Activated effector memory CD4-positive, alpha-beta T cell treated with Interleukin-2 at 50 U/mL for 16 hours (primary cell): ENCODE measurements at places on chromosomes 12 and 14.
A peak's percentile ranks its signal among the peaks of the same experiment; 100 is the strongest.

DNA sequence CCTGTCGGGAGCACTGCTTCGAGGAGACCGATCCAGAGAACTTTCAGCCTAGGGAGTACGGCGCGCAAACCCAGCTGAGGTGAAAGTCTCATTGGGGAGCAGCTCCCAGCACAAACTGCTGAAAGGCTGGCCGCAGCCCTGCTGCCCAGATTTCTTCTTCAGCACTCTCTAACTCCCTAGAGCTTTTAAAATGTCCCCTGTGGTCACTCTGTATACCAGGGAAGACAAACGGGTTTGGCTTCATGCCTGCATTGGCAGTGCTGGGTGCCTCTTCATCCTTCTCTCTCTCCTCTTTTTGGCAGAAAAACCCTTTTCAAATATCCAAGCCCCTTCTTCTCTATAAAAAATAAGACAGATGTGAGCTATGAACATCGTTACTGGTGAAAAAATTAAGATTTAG, 34.9 kb downstream of the BBS10 start:
- DNase-seq, result no peak

DNA sequence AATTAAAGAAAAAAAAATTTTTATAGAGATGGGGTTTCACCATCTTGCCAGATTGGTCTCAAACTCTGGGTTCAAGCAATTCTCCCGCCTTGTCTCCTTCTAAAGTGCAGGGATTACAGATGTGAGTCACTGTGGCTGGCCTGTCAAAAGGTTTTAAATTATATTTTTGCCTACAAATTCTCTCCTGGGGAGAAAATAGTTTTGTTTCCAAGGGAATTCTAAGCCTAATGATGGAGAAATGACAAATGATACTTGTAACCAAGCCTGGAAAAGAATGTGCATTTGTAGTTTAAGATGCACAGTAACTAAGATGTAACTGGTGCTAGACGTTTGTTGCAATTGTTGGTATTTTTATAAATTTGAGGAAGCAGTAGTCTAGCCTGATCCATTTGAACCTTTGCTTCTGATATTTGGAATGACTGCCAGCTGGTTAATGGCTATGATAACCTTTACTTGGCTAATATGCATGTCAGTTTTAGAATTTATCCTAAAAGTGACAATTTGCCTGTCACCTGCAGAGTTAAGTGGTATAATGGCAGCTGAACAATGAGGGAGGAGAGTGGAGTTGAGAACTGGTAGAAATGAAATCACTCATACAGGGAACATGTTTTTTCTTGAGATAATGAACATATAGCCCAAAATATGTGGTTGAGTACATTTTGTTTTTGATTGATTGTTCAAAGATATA, 148.0 kb downstream of the FUT8 start:
- no peak for DNase-seq

DNA sequence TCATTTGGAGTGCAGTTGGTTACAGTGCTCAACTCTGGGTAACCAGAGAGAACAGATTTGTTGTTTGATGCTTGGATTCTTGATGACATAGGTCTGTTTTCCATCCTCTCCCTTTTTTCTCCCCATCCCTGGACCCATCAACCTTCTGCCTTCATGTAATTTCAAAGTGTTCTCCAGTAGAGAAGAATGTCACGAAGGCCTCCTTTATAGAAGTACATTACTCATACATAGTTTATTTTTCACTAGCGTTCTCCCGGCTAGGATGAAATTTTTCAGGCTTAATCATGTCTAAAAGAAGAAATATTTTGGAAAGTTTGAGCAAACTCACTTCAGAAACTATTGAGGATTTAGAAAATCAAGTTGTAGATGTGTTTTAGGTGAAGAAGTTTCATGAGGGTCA, 20.9 kb upstream of the APPL2 start:
- no peak for DNase-seq

GRCh38 chr12:54126696-54127537, 61.9 kb downstream of the SMUG1 start:
- DNase-seq, result no peak

GRCh38 chr12:49198431-49199155, 9.7 kb upstream of the TUBA1A start:
- no peak for DNase-seq

DNA sequence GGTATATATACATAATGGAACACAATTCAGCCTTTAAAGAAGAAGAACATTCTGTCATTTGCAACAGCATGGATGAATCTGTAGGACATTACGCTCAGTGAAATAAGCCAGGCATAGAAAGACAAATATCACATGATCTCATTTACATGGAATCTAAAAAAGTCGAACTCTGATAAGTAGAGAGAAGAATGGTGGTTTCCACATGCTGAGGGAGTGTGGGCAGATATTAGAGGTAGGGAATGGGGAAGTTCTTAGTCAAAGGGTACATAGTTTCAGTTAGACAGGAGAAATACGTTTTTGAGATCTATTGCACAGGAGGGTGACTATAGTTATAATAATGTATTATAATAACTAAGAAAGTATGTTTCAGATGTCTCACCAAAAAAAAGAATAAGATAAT, 71.4 kb downstream of the ADAMTS20 start:
- no peak for DNase-seq

- DNase-seq, result no peak
These were observed 47.6 kb upstream of the PNMA1 start for GRCh38 chr14:73761618-73762355.

DNA sequence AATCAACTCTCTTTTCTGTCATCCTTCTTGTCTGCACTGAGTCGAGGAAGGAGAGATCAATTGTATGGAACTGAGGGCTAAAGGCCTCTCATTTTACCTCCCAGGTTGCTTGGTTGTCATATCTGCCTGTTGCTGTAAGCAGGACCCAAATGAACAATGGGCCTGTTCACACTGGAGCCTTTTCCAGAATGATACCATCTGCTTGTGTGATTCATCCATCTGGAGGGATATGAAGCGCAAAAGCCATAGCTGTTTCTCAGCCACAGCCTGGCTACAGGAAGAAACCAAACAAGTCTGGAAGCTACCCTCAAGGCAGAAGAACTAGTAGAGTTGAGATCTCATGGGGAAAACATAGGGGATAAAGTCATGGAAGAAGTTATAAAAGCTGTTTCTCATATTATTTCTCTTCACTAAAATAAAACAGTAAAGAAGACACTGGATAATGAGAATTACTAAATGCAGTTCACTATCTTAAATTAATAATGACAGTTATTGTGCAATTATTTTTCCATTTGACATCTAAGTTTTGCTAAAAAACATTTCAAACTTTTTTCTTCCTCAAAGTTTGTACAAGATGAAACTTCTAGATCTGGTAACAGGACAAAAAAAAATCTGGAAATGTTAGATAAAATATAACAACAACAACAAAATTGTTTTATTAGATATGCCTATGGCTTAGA, 106.3 kb downstream of the SPTSSA start:
- DNase-seq, result no peak

- DNase-seq, result no peak
These were observed 26.4 kb upstream of the HIGD1C start for GRCh38 chr12:50925920-50926319.

DNA sequence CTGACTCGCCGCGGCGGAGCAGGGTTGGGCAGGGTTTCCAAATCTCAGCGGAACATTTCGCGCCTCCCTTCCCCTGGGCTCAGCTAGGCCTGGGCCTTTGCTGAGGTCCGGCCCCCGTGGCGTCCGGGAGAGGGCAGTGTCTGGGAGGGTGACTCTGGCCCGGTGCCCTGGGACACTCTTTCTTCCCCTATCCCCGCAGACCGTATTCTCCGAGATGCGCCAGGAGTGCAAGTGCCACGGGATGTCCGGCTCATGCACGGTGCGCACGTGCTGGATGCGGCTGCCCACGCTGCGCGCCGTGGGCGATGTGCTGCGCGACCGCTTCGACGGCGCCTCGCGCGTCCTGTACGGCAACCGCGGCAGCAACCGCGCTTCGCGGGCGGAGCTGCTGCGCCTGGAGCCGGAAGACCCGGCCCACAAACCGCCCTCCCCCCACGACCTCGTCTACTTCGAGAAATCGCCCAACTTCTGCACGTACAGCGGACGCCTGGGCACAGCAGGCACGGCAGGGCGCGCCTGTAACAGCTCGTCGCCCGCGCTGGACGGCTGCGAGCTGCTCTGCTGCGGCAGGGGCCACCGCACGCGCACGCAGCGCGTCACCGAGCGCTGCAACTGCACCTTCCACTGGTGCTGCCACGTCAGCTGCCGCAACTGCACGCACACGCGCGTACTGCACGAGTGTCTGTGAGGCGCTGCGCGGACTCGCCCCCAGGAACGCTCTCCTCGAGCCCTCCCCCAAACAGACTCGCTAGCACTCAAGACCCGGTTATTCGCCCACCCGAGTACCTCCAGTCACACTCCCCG, 3.0 kb downstream of the WNT1 start:
- peak; percentile 50 for DNase-seq

- DNase-seq, result no peak
These were observed 138.8 kb upstream of the HMGA2 start for GRCh38 chr12:65685514-65685913.

GRCh38 chr14:105368910-105369652, 29.3 kb upstream of the TEX22 start:
- no peak for DNase-seq

- no peak for DNase-seq
These were observed 3.5 kb downstream of the GCN1 start for GRCh38 chr12:120190985-120191480.

- no peak for DNase-seq
These were observed 1.0 kb upstream of the GLRX5 start for GRCh38 chr14:95533822-95534221.
